ENCODE measurements at places on chromosomes 5 and 9. TPM values are rescaled to one million over a fixed set of nuclear protein-coding genes. Genes with fewer than 3 reads are reported as not detected.

GRCh38 chr9:14281136-14281795 lies 32.7 kb downstream of the NFIB start:
- DNase-seq = no peak

- no peak for DNase-seq
Observed at GRCh38 chr9:101403516-101404285, 5.0 kb downstream of the ZNF189 start.

DNA sequence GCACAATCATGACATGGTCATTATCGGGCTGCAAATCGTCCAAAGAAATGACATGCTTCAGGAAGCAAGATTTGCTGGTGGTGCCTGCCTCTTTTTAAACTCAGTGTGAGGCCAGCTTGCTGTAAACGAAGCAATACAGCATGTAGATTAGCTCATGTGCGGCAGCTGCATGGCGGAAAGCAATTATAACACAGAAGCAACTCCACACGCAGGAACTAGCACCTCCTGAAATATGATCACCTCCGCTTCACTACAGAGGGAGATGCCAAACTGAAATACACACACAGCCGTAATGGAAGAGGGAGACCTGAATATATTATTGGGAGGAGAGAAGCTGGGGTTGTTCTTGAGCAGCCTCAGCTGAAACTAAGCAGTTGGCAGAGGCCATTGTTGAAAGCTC lies 312.5 kb downstream of the PSAT1 start:
- DNase-seq = no peak

DNA sequence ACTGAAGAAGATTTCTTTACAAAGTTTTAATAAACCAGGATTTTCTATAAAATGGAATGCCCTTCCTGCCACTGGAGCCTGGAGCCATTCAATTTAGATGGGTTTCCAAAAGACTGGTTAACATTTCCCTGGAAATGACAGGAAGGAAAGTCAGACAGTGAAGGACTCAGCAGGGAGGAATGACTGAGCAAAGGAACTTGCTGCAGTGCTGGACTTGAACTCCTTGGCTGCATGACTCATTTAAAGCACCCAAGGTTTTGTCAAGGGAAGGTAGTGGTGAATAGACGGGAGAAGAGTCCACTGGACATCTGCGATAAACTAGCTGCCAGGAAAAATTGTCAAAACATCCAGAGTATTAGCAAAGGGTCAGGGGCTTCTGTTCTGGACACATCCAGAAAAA lies 163.8 kb upstream of the SLC28A3 start:
- no peak for DNase-seq

DNA sequence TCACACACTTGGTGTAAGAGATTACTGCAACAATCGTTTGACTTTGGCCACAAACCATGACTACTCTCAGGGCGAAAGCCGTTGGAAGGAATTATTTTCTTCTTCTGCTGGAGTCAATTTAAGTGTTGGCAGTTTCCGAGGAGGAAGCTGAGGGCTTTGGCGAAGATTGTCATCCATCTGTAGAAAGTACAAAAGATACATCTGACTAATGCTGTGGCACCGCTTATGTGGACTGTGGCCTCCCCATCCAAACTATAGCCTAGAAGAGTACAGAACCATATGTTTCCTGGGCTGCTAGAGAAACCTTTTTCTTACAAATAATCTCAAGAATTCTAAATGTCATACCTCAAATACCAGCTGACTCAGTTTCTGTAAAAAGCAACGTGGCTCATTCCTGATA lies 7.4 kb downstream of the MTX3 start:
- DNase-seq = no peak

DNA sequence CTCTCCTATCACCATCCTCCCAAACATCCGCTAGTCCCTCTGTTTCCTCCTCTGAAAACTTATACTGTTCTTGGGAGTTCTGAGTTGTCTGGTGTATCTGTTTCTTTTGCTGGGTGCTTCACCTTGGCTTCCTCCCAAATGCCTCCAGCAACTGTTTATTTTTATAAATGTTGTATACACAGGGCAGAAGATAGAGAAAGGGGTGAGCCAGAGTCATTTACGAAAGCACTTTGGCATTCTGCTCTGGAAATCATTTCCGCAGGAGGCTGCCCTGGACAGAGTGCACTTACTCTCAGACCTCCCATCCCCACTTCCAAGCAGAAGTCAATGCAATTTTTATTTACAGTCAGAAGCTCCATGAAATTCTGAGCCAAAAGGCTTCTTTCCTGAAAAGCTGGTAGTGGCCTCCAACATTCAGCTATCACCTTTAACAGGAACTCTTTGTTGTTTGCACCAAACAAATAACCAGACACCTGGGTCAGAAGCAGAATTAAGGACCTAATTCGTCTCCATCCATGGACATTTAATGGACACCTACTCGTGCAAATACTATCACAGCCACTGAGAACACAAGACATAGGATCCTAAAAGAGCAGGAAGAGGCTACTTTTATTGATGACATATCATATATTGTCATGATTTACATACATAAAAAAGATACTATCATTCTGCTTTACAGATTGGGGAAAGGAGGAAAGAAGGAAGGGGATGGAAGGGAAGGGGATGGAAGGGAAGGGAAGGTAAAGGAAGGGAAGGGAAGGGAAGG lies 229.5 kb upstream of the PAPPA start:
- no peak for DNase-seq

- DNase-seq = no peak
Observed at GRCh38 chr5:158874792-158875191, 224.9 kb downstream of the EBF1 start.

DNA sequence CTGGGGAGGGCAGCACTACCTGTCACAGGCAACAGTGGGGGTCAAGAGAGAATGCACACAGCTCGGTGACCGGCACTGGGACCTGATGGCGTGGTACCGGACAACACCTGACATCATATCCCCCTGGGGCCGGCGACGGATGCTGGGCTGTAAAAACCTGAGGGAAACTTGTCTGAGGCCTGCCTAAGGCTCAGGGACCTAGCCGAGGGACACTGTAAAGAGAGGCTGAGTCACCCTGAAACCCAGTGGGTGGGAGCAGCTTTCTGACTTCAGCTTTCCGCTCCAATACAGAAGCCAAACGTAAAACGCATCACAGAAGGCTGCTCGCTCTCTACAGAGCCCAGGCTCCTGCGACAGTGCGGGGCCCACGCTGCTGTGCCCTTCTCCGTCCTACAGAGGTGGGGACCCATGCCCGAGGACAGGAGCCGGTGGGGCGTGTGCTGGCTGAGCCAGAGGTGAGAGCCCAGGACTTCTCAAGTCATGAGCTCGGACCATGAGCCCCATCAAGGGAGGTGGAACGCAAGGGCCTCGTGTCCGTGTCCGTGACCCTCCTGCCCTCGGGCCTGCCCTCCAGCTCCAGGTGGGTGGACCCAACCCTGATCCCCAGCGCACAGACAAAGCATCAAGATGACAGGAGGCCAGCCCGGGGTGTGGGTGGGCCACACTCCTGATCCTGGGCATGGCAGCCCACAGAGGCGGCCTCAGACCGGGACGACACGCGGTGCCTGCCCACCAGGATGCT lies 5.3 kb downstream of the RALGDS start:
- no peak for DNase-seq

DNA sequence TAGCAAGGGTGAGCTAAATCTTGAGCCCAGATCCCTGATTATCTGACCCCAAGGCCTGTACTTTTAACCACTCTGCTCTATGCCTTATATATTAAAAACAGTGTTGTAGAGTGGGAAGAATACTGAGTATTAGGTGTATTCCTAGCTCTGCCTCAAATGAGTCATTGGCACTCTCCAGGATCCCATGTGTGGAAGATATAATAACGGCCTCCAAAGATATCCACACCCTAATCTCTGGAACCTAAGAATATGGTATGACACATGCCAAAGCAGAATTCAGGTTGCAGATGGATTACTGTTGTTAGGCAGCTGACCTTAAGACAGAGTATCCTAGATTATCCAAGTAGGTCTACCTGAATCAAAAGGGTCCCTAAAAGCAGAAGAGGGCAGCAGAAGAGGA lies 110.8 kb downstream of the ADRB2 start:
- no peak for DNase-seq

DNA sequence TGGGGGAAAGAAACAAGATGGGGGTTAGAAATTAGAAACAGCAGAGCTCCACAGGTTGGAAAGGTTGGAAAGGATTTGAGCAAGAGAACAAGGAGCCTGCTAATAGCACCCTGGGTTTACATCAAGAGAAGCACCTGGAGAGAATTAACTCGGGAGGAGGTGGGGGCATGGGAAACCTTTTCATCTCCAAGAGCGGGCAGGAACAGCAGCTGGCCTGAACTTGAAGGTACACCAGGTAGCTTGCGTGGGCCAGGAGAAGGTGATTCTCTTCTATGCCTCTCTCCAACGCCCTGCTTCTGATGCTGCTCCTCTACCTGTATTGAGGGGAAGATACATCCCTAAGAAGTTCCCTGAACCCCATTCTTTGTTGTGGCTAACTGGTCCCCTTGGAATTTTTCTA lies 37.1 kb upstream of the GLRX start:
- no peak for DNase-seq

- no peak for DNase-seq
Observed at GRCh38 chr5:113202746-113203716, 226.4 kb downstream of the DCP2 start.

- DNase-seq = no peak
Observed at GRCh38 chr9:89951675-89952074, 346.9 kb downstream of the GADD45G start.

GRCh38 chr9:112439171-112439570 lies 47.5 kb upstream of the KIAA1958 start:
- no peak for DNase-seq

DNA sequence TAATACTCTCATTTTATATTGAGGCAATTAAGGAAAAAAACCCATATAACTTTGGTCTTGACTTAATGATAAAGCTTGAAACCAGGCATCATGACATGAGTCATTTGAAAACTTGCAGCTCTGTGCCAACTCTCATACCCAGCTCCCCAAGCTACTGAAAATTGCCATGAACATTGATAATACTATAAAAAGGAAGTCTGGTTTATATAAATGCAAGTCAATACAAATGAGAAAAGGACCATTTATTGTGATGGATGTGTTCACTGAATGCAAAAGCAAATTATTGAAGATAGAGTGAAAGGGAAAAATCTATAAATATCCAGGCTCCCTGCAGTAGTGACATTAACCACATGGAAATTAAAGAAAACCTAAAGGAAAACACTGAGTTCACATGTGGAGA lies 116.3 kb downstream of the DEPDC1B start:
- no peak for DNase-seq

DNA sequence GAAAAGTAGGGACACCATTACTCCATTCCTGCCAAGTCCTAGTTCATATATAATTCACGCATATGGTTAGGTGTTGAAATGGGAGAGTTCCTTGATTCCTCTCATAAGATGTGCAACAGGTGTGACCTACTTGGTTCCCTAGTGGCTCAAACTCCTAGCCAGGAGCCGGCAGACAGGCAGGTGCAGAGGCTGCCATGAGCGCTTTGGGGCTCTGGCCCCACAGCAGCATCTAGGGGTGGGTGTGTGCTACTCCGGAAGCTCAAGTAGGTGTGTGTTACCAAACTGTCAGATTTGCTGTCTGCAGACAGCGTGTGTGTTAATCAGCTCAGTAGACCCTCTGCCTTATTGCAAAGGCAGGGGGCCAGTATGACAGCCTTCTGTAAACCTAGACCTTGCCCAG lies 1652.4 kb upstream of the ACO1 start:
- DNase-seq = no peak

DNA sequence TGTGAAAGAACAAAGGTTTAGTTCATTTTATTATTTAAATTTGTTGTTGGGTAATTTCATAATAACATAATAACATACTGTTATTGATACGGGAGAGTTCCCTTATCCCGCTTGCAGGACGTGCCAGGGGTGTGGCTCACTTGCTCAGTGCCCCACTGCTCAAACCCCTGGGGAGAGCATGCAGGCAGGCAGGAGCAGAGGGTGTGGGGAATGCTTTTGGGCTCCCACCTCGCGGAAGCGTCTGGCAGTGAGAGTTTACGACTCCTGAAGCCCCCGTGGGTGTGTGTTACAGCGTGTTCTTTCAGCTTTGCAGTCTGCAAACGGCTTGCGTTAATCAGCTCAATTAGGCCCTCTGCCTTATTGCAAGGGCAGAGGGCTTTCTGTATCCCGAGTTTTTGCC lies 675.9 kb downstream of the SEMA5A start:
- DNase-seq = no peak

DNA sequence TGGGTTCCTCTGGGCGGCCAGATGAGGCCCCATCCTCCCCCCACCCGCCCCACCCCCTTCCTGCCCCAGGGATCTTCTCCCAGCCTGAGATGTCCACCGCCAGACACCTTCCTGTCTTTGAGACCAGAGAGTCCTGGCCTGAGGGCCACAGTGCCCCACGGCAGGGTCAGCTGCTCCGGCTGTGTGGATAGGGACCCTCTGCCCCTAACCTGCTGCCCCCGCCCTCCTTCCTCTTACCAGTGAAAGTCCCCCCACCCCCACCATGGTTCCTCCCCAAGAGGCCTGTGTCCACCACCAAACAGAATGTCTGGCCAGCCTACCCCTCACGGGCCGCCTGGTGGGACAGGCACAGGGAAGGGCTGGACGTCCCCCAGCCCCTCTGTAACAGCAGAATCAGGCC lies 43.0 kb upstream of the UBAC1 start:
- no peak for DNase-seq

- DNase-seq = no peak
Observed at GRCh38 chr5:157400741-157401495, 59.1 kb upstream of the NIPAL4 start.

DNA sequence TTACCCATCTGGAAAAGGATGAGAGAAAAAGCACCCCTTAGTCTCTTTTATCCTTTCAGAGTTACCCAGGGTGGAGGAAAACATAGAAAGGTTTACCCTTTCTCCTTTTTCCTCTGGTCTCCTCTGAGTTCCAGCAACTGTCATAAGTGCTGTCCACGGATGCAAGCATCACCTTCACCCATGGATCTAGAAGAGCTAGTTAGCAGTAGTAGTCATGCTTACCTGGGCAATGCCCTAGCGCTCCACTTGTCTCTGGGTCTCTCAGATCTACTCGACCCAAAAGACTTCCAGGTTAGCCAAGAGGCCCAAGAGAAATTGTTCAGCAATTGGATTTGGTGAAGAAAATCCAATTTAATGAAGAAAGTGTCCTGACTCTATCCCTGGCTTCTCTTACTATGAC lies 656.2 kb upstream of the PTPRD start:
- no peak for DNase-seq

- no peak for DNase-seq
Observed at GRCh38 chr5:102375272-102375671, 79.2 kb upstream of the SLCO4C1 start.

GRCh38 chr9:114484854-114485443 lies 20.3 kb downstream of the WHRN start:
- DNase-seq = peak; percentile 69

DNA sequence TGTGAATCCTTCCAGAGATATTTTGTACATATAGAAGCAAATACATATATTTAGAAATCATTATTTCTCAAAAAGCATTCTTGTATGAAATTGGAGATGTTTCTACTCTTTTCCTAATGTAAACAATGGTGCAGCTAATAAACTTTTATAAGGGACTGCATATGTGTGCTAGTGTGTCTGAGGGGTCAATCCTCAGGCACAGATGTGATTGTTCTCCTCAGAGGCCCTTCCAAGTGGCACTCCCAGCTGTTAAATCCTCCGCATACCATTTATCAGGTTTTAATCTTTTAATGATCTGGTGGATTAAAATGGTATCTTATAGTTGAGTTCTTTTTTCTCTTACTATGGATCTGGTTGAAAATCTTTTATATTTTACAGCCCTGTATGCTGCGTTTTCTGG lies 5.6 kb upstream of the OMD start:
- DNase-seq = no peak

- no peak for DNase-seq
Observed at GRCh38 chr5:133241179-133242092, 189.6 kb downstream of the HSPA4 start.

The PFN3 gene
- not detected for total RNA-seq

The SH3TC2 gene
- not detected for total RNA-seq

The GMCL2 gene
- total RNA-seq = not detected

The ARHGEF37 gene
- total RNA-seq = 0.53 TPM

The PALM2AKAP2 gene
- total RNA-seq = not detected
